ENCODE measurements at places on chromosomes 11 and 22.

DNA sequence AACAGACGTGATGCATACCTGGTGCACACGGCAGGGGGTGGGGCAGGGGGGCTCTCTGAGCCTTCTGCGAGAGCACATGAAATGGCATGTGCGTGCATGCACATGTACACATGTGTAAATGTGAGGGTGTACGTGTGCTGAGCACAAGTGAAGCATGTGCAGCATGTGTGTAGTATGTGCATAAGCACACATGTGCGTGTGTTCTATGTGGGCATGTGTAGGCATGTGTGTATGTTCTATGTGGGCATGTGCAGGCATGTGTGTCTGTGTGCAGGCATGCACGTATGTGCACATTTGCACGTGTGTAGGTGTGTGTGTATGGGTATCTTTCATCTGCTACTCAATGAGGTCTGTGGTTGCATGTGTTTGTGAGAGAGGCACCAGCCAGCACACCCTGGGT lies 371.2 kb downstream of the CTTN start:
- H3K36me3 ChIP-seq: no peaks in the 10 kb centered on the region
- no peak for DNase-seq
- no peak overlapping the region for H3K4me3 ChIP-seq
- no peaks in the 10 kb centered on the region for H3K27me3 ChIP-seq
- no peak overlapping the region for H3K27ac ChIP-seq

GRCh38 chr11:129317571-129317970 lies 58.1 kb upstream of the BARX2 start:
- H3K27ac ChIP-seq: peak overlapping the region; percentile 79
- H3K4me3 ChIP-seq: no peak overlapping the region
- no peaks in the 10 kb centered on the region for H3K36me3 ChIP-seq
- peaks cover 51% of the 10 kb centered on the region for H3K4me1 ChIP-seq
- DNase-seq: peak; percentile 69
- H3K27me3 ChIP-seq: no peaks in the 10 kb centered on the region

DNA sequence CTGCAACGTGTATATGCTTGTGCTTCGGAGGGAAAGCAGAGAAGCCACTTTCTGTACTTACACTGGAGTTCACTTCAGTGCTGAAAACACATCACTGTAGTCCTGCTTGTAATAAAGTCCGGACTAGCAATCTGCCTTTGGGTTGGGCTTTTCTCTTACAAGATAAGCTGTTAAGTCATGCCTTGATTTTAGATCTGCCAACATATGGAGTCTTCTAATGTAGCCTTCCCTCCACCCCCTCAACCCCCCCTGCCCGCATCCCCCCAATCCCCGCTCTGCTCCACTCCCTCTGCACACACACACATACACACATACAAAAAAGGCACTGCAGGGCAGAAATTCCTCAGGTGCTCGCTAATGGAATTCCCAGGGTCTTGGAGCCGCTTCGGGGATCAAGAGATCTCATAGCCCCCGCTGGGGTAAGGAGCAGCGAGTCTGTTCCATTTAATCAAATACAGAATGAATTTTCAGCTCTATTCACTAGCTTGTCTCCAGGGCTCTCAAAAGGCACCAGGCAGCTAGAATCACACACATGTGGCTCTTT lies 3.4 kb downstream of the CDON start:
- no peaks in the 10 kb centered on the region for H3K36me3 ChIP-seq
- H3K27me3 ChIP-seq: peaks cover 27% of the 10 kb centered on the region
- no peak overlapping the region for H3K27ac ChIP-seq
- peaks cover 19% of the 10 kb centered on the region for H3K4me1 ChIP-seq
- no peak overlapping the region for H3K4me3 ChIP-seq

- H3K4me3 ChIP-seq: peak within 1 kb of the TSS; percentile 89
- DNase-seq: peak; percentile 99
- H3K4me1 ChIP-seq: peaks cover 55% of the 10 kb centered on the region
- no peaks in the 10 kb centered on the region for H3K36me3 ChIP-seq
- peaks cover 15% of the 10 kb centered on the region for H3K27me3 ChIP-seq
Measured at GRCh38 chr22:49852898-49853894, at the start of gene ZBED4. ZBED4 (plus strand) TSS chr22:49853844; CDS start chr22:49883663, 29,819 bp downstream.

GRCh38 chr11:35626501-35626900 lies 8.2 kb downstream of the FJX1 start:
- no peak for DNase-seq
- H3K27me3 ChIP-seq: no peaks in the 10 kb centered on the region
- H3K4me3 ChIP-seq: no peak overlapping the region
- H3K4me1 ChIP-seq: peaks cover 10% of the 10 kb centered on the region
- no peak overlapping the region for H3K27ac ChIP-seq

GRCh38 chr22:21951931-21952465 lies 650 bp downstream of the PPM1F start:
- H3K27ac ChIP-seq: peak overlapping the region; percentile 2
- no peaks in the 10 kb centered on the region for H3K27me3 ChIP-seq
- peaks cover 51% of the 10 kb centered on the region for H3K4me1 ChIP-seq
- no peaks in the 10 kb centered on the region for H3K36me3 ChIP-seq

DNA sequence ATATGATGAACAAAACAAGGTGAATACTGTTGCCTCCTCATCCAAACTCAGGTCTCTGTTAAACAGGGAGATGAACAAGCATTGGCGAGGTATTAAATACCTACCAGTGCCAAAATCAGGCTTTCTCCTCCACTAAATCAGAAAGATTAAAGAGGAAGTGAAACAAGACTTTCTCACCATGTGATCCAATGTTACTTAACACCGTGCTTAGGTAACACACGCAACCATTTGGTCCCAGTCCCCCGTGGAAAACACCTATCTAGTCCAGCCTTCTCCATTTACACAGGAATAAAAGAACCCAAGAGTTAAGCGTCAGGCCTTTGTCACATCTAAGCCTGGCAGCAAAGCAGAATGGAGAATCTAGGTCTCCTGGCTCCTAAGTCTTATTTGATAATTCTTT lies 34.5 kb downstream of the TENM4 start:
- H3K36me3 ChIP-seq: no peaks in the 10 kb centered on the region
- H3K27ac ChIP-seq: no peak overlapping the region
- no peak overlapping the region for H3K4me3 ChIP-seq
- H3K4me1 ChIP-seq: no peaks in the 10 kb centered on the region
- no peak for DNase-seq
- H3K27me3 ChIP-seq: no peaks in the 10 kb centered on the region

- H3K27ac ChIP-seq: no peak overlapping the region
- no peaks in the 10 kb centered on the region for H3K4me1 ChIP-seq
- no peak overlapping the region for H3K4me3 ChIP-seq
- no peaks in the 10 kb centered on the region for H3K27me3 ChIP-seq
Measured at GRCh38 chr11:29328961-29329441, 687.8 kb downstream of the KCNA4 start.

DNA sequence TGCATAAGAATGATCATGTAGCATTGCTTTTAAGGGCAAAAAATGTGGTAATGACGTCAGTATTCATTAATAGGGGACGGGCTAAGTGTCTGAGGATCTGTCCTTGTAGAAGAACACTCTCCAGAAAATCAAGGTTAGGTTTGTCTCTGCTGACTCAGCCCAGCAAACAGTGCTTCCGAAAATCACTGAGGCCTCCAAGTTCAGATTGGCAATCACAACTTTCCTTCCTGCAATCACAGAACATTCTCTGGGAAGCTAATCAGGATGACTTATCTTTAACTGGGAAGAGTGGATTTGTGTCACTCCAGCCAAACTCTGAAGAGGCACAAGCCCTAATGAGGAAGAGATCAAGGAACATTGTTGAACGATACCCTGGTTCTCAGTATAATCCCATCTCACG lies 123.2 kb upstream of the LDLRAD3 start:
- no peaks in the 10 kb centered on the region for H3K4me1 ChIP-seq
- H3K4me3 ChIP-seq: no peak overlapping the region
- no peaks in the 10 kb centered on the region for H3K36me3 ChIP-seq
- no peak overlapping the region for H3K27ac ChIP-seq

DNA sequence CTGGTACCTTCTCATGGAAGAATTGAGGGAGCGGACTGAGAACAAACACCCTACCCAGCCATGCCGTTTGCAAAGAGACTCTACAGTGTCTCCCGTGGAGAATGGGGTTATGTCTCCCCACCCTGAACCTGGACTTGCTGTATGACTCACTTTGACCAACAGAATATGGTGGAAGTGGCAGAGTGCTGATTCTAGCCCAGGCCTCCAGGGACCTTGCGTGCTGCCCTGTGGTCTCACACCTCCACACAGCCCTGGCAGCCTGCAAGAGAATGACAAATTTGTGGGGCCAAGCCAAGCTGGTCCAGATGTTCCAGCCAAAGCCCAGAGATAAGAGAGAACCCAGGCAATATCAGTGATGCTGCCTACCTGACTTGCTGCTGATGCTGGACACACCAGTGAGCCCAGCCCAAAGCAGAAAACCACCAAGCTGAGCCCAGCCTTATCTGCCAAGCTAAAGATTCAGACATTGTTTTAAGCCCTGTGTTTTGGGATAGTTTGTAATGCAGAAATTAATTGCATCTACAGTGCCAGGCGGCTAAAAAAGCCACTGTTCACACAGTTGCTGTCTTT lies 8.1 kb upstream of the LINC01488 start:
- no peaks in the 10 kb centered on the region for H3K36me3 ChIP-seq
- DNase-seq: no peak
- H3K27me3 ChIP-seq: no peaks in the 10 kb centered on the region
- no peak overlapping the region for H3K4me3 ChIP-seq
- no peak overlapping the region for H3K27ac ChIP-seq

GRCh38 chr22:45542001-45542520 lies 39.4 kb downstream of the FBLN1 start:
- DNase-seq: no peak

DNA sequence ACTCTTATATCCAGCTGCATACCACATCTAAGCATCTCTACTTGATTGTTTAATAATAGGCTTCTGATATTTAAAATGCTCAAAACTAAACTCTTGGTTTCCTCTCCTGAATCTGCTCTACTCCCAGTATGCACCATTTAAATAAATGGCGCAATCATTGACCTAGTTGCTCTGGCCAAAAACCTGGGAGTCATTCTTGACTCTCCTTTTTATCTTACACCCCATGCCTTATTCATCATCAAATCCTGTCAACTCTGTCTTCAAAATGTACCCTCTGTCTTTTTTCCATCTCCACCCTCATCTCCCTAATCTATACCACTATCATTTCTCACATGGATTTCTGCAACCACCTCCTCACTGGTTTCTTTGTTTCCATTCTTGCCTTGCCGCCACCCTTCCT lies 399.6 kb upstream of the CCDC90B start:
- no peaks in the 10 kb centered on the region for H3K36me3 ChIP-seq
- H3K4me1 ChIP-seq: peaks cover 8% of the 10 kb centered on the region
- H3K27ac ChIP-seq: no peak overlapping the region
- H3K4me3 ChIP-seq: no peak overlapping the region
- no peaks in the 10 kb centered on the region for H3K27me3 ChIP-seq

DNA sequence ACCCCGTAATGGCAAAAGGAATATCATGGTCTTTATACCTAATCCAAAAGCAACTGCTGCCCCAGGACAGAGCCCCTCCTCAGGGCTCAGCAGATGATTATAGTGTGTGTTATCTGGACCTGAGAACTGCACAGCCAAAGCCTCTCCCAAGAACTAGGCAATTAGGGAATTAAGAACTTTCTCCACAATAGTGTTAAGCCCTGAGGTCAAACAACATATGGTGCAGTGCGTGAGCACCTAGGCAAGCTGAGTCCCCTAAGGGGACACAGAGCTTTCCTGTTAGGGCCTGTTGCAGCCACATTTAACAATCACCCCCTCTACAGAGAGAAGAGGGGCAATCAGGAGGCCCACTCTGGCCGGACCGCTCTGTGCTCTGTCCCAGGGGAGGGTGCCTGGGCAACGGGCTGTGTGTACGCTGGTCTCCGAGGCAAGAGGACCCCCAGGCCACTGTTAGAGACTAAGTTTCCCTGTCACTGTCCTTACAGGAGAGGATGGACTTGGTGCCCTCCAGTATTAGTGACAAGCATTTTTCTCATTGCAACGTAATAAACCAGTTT lies 1.4 kb upstream of the KCNJ5 start:
- no peak for DNase-seq
- peaks cover 41% of the 10 kb centered on the region for H3K27me3 ChIP-seq

DNA sequence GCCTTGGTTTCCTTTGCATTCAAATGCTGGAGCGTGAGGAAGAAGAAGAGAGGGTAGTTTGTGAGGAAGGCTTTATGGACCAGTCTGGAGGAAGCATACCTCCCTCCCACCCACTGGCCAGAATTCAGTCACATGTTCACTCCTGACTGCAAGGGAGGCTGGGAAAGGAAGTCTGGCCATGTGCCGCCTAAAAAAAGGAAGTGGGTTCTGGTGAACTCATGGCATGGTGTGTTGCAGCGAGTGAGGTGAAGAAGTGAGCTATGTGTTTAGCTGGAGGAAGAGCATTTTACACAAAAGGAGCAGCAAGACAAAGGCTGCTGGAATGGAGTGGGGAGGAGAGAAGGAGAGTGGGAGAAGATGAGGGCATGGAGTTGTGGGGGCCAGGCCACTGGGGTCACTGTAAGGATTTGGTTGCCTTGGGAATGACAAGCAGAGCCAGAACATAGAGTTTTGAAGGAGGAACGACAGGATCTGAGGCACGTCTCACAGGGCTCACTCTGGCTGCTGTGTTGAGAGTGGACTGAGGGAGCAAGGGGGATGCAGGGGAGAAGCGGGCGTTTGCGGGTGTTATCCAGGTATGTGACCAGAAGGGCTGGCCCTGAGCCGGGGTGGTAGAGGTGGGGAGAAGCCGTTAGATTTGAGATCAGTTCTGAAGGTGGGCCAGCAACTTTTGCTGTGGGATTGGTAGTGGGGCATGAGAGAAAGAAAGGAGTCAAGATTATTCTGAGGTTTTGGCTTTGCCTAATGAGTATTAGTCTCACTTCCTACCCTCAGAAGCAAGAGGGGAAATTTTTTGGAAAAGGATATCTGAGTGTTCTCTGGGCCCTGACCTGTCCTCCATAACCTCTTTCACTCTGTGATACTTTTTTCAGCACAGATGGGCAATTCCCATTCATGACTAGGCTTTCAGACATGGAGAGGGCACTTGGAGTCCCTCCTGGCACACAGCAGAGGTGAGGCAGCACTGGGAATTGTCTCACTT lies 26.4 kb downstream of the BMAL1 start:
- H3K36me3 ChIP-seq: no peaks in the 10 kb centered on the region
- H3K4me1 ChIP-seq: peaks cover 21% of the 10 kb centered on the region
- no peak overlapping the region for H3K27ac ChIP-seq
- DNase-seq: no peak

GRCh38 chr11:131770801-131771200 lies 400.4 kb downstream of the NTM start:
- no peak overlapping the region for H3K27ac ChIP-seq
- no peaks in the 10 kb centered on the region for H3K36me3 ChIP-seq
- no peaks in the 10 kb centered on the region for H3K4me1 ChIP-seq
- DNase-seq: no peak

DNA sequence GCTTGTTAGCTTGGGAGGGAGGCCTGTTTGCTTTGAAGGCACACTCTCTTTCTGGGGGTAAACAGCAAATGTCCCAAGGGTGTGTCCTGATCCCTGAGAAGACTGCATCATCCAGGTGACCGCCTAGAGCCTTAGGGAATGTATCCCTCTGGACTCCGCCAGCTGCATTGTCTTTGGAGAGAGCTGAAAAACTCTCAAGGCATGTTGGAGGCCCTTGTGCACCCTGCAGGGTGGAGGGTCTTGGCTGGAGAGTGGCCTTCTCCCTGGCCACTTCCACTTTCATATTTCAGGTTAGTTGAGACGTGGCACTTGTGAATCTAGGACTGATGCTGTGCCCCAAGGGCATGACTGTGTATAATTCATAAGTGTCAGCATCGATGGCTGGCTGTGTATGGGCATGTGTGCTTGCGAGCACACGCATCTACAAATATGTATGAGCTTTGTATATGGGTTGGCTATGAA lies 70.6 kb downstream of the ZBTB16 start:
- H3K27me3 ChIP-seq: no peaks in the 10 kb centered on the region
- H3K4me3 ChIP-seq: no peak overlapping the region
- DNase-seq: no peak

Data from stomach (tissue), 19 donors.